ENCODE measurements at places on chromosomes 2 and 18.

- DNase-seq: no peak
Measured at GRCh38 chr2:226732478-226733188, 67.0 kb downstream of the IRS1 start.

GRCh38 chr2:43169987-43170386 is 56.4 kb downstream of the ZFP36L2 start:
- no peak for DNase-seq

GRCh38 chr2:10393640-10393982 is 54.5 kb downstream of the ODC1 start:
- DNase-seq: no peak

DNA sequence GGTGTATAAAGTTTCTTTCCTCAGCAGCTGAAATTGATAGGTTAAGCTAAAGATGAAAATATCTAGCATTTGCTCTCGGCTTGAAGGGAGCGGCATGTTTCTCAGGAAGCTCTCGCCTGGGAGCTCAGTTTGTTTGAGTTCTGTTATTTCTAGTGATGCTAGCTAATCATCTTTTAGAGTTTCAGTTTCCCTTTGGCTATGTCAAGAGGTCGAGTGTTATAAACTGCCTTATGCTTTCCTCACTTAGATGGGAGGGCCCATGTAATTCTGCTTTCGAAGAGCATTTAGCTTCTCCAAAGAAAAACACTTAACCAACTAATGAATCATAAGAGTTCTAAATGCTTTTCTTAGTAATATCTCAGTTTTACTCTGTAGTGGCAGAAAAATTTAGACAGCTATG is 33.6 kb downstream of the PLCL1 start:
- DNase-seq: peak; percentile 11

DNA sequence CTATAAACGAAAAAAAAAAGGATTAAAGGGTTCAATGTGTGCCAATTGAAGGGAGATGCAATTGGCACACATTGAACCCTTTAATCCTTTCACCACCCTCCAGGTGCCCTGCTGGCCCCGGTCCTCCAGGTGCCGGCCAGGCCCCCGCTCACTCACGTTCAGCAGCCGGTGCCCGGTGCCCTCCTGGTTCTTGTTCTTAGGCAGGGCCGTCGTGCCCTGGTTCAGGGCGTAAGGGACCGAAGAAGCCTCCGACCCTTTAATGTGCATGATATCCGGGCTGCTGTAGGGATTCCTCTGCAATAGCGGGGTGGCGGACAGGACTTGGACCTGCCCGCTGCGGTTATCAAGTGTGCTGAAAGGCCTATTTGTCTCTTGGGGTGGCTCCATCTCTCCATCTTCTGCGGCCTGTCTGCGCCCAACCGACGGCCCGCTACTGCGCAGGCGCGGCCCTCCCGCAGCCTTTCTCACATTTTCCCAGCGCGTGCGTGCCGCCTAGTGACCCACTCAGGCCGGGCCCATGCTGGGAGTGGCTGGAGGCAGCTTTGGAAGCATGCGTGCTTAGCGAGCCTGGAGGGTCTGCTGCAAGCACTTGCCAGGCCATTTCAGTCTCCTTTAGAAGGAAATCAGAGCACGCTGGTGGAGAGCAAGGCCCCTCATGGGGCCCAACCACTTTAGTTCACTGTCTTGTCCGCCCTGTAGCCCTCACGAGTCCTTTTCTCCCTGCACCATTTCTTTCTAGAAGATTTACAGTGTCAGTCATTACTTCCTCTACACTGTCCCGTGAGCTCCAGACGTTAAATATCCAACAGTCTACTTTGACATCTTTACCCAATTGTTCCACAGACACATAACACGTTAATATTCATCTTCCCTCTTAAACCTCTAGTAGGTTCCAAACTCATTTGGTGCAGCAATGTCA is 24.3 kb downstream of the TMEM237 start:
- DNase-seq: no peak

- DNase-seq: no peak
Measured at GRCh38 chr2:42216694-42217093, 47.5 kb downstream of the EML4 start.

- DNase-seq: no peak
Measured at GRCh38 chr2:237235383-237236095, 149.8 kb downstream of the COPS8 start.

DNA sequence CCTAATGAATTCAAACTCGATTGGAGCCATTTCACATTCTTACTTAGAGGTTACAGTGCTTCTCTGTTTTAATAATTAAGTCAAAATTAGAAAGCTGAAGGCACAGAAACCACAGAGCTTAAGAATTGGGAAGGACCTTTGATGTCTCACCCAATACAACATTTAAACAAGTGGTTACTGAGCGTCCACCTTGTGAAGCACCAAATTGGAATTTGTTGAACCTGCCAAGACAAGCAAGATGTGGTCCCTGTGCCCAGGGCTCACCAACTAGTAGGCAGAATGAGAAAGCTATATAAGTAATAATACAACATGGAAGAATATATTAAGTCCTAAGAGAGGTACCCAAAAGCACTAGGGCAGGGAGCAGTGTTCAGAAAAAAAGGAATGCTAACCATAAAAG is 64.5 kb upstream of the NPAS2 start:
- no peak for DNase-seq

DNA sequence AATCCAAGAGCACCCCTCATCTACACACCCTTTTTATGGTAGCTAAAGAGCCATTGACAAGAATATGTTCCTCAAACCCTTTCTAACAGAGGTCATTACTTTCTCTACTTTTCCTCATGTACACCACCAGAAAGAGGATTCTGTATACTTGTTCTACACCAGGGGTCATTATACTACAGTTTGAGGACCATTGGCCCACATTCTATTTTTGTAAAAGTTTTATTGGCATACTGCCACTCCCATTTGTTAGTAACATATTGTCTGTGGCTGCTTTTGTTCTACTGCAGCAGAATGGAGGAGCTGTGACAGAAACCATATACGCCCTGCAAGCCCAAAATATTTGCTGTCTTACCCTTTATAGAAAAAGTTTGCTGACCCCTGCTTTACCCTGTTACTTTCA is 14.3 kb downstream of the HTR2B start:
- no peak for DNase-seq

- DNase-seq: no peak
Measured at GRCh38 chr2:2506536-2506935, 175.5 kb upstream of the MYT1L start.

- no peak for DNase-seq
Measured at GRCh38 chr2:40896358-40896757, 444.5 kb upstream of the SLC8A1 start.

DNA sequence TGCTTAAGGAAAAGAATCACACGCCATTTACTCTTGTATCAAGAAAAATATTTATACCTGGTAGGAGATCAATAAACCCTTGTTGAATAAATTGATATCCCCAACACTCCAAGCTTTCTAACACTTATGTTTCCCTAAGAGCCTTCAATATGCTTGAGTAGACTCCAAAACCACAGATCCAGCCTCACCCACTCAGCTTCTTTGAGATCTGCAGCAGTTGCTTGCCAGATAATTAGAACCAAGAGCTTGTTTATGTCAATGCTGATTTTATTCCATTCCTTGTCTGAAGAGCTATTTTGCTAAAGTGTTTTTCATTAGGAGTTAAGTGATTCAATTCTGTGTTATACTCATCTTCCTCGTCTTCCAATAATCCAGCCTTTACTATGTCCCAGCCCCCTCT is 26.3 kb upstream of the CRIM1 start:
- DNase-seq: no peak

DNA sequence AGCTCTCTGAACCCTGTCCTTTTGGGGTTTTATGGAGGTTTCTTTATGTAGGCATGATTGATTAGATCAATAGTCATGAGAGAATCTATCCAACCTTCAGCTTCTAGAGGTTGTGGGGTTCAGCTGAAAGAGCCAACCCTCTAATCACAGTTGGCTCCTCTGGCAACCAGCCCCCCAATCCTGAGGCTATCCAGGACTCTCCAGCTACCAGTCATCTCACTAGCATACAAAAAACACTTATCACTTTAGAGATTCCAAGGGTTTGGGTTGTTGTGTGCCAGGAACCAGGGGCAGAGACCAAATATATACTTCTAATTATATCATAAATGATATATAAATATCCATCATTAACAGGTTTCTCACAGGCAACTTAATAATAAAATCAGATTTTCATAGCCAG is 11.7 kb downstream of the WDPCP start:
- no peak for DNase-seq

GRCh38 chr2:64634345-64635267 is 19.1 kb downstream of the SERTAD2 start:
- DNase-seq: no peak

DNA sequence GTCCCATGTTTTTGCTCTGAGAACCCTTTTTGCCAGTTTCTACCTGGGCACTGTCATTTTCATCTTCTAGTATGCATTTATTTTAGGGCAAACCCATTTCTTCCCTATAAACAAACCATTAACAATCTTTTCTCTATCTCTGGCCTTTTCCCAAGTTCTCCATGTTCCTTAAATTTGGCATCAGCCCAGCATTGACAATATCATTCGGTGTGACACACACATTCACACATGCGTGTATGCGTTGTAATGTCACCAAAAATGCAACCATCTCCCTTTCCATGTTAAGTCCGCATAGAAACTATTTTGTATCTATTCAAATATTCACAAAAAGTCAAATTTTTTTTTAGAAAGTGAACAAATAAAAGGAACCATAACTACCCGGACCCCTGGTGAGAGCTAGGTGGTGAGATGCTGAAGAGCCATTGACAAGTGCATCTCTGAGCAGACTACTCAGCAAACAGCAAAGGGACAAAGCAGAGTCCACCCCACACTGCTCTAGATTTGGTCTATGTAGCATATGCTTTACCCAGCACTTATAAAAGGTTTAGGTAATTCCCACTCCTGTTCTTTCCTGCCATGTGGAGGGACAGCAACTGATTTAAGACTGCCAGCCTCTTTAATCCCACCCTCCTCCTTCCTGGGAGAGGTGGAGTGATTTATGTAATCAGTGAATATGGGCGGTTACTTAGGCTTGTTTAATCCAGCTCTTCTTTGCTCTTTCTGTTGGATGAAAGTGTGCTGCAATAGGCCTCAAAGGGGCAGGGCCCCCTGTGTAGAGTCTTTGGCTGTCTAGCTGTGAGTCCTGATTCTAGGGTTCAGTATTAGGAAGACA is 124.1 kb downstream of the METTL8 start:
- no peak for DNase-seq

- DNase-seq: no peak
Measured at GRCh38 chr2:130152816-130153595, 8.1 kb upstream of the CCDC74B start.

All from activated T-cell treated with anti-CD3 and anti-CD28 coated beads for 24 hours (primary cell).